ENCODE measurements at places on chromosomes 6 and 20.

DNA sequence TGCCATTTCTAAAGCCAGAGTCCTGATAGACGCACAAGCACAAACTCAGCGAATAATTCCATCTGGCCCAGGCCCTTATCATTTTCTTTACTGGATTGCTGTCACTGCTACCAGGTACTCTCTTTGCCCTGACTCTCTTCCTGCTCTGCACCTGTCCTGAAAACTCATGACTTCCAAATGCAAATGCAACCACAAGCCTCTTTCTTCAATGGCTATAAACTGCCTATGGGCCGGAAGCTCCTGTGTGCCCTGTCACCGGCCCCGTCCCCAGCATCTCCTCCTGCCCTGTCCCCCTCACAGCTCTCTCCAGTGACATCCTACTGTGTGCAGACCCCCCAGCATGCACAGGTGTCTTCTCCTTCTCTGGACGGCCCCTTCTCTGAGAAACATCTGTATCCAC, 302.6 kb downstream of the GMDS start:
- no peak for DNase-seq

DNA sequence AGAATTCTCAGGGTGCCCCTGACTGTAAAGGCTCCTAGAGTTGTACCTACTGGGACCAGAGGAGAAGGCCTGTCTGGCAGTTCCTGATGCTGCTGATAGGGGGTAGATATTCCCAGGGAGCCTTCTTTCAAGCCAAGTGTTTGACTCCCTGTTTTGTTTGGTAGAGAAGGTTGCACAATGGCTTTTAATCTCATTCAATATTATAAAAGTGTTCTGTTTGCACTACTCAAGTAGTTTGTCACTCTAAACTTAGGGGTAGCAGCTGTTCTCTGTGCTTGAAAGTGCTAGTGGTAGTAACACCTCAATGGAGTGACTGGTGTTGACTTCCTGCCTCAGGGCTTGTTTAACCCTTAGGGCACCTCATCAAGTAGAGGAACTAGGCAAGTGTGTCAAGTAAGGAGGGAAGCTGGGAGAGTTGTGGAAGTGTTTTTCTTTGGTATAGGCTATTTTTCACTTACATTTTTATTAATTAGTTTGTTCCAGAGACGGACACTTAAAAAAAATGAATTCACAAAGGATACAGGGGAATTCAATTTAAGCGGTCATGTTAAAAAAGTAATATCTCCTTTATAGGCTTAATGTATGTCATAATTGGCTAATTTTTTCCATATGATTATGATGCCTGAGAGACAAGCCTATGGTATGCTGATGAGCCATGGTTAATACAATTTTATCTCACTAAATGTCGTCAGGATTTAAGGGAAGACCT, 38.1 kb downstream of the BICRAL start:
- no peak for DNase-seq

DNA sequence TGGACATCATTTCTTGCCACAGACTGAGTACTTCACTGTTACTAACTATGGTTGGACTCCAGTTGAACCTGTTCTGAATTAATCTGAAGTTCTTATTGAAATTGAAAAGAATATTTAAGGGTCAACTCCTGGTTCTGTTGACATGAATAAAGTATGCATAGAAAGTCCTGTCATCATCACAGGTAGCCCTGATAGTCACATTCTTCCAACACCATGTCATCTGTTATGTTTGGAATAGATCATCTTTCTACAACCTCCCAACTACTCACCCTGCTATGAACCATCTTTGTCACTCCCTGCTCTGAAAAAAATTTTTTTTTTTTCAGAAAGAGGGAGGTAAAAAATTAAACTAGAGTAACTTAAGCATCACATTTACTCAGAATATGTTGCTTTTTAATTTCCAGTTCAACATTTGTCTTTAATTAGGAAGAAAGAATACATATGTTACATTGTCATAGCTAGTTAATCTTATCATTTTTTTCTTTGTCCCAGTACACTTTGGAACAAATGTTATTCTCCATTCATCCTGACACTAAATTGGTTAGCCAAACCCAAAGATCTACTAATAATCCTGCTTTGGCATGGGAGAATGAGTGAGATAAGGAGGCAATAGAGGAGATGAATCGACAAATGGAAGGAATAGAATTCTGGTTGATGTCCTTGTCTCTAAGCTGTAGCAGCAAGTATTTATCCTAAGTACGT, 775.1 kb upstream of the NRSN1 start:
- no peak for DNase-seq

- no peak for DNase-seq
Observed at GRCh38 chr6:41652866-41653652, 14.8 kb downstream of the MDFI start.

DNA sequence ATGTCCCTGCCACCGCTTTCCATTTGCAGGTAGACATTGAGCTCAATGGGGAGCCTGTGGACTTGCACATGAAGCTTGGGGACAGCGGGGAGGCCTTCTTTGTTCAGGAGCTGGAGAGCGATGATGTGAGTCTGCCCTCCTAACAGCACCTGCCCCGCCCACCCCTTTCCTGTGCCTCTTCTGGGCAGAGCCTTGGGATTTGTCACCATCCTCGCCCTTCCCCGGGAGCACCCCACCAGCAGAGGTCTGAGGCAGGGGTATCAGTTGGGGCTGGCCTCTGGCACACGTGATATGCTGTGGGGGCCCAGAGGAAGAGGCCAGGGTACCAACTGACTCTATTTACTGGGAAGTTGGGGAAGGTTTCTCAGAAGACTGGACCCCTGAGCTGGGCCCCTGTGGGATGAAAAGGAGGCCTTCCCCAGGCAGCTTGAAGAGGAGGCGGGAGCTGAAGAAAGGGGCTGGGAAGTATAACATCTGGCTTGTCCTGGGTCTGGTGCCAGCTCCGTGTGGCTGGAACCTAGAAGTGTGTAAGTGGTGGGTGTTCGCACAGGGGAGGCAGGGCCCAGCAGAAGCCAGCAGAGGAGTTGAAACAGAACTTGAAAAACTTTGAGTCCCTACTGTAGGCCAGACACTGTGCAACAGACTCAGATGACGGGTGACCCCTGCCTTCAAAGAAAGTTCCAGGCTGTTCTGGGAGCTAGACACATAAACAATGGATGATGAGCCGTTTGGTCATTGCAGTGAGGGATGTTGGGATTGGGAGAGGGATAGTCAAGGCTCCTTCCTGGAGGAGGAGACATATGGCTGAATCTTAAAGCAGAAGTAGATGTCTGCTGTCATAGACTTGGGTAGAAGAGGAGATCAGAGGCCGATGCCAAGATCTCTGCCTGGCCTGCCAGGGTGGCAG, 7.2 kb downstream of the LPIN3 start:
- no peak for DNase-seq

DNA sequence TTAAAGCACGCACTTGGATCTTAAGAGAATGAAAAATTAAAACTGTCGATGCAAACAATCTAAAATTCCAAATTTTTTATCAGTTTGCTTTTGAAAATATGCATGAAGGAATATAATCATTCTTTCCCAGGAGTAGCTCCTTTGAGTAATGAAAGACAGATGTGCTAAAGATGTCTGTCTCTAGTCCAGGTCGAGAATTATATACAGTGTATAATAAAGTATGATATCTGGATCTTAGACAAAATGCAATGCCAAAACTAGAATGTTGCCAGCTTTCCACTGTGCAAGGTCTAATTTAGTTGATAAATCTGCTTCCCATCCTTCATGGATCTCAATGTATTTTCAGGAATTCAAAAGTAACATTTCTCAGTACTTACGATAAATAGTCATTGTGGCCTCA, 65.1 kb upstream of the ADGRG6 start:
- DNase-seq: no peak

- DNase-seq: no peak
Observed at GRCh38 chr6:170165085-170165470, 125.8 kb downstream of the DLL1 start.

GRCh38 chr6:109342506-109342905, 39.8 kb downstream of the CD164 start:
- no peak for DNase-seq

DNA sequence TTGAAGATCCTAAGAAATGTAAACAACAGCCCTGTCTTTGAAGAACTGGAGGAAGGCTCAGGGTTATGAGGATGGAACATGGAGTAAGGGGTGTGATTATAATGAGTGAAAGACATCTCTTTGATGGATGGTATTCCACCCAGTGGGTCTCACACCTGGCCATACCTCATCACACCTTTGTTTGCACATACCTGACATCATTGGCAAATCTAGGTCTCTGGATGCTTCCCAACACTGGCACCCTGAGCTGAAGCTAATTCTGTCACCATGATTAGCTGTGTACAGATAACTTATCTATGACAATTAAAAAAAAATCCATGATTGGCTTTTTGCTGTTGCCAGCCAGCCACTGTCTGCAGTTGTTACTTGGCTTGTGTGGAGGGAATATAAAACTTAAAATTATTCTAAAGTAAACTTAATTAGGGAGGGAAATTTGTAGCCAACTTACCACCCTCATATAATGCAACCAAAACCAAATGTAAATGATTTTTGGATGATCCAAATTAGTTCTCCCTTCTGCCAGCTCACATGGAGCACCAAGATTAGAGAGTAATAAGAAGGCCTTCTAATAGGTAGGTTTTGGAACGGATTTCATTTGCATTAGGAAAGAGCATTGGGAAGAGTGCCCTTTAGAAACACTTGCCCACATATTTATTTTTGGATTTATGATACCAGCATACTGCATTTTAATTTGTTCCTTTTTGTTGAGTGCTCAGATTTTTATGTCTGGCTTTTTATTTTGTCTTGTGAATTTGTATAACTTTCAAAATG, 249.5 kb downstream of the SOX4 start:
- DNase-seq: no peak

DNA sequence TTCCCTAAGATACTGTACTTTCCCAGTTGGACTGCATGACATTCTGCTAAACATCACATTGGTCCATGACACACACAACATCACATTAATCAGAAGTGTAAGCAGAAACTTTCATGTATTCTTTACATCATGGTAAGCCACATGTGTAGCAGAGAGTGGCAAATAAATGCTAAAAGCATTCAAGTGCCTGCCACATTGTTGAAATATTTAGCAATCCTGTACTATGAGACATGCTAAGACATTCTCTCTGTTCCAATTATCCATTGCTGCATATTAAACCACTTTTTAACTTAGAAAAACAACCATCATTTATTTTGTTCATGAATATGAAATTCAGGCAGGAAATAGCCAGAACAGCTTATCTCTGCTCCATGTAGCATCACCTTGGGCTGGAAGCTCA, 207.7 kb upstream of the GJE1 start:
- no peak for DNase-seq

DNA sequence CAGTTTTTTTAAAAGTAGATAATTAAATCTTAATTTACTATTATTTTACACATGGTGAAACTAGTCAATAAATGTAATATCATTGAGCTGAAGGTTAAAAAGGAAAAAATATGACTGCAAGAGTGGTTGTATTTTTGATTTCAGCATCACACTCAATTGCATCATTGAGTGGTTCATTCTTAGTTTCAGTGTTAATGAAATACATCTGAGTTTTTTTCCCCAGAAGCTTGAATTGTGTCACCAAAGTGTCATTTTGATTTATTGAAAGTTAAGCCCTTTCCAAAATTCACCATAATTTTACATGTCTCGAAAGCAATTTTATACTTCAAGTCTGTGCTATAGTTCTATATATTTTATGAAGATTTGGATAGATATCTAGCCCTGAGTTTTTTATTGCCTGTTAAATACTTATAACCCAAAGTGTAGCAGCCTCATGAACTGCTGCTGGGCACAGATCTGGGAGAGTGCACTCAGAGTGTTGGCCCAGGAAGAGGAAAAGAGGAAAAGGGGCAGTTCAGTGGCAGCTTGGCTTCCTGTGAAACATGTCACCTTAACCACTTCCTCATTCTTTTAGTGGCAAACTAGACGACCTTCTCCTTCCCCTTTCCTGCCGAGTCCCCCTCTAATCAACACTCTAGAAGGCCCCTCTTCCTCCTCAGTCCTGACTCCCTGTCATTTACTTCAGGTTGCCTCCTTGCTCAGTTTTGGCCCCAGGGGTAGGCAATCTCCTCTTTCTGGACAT, 140.7 kb downstream of the ESR1 start:
- no peak for DNase-seq

- no peak for DNase-seq
Observed at GRCh38 chr20:49976542-49976941, 6.2 kb upstream of the SNAI1 start.

DNA sequence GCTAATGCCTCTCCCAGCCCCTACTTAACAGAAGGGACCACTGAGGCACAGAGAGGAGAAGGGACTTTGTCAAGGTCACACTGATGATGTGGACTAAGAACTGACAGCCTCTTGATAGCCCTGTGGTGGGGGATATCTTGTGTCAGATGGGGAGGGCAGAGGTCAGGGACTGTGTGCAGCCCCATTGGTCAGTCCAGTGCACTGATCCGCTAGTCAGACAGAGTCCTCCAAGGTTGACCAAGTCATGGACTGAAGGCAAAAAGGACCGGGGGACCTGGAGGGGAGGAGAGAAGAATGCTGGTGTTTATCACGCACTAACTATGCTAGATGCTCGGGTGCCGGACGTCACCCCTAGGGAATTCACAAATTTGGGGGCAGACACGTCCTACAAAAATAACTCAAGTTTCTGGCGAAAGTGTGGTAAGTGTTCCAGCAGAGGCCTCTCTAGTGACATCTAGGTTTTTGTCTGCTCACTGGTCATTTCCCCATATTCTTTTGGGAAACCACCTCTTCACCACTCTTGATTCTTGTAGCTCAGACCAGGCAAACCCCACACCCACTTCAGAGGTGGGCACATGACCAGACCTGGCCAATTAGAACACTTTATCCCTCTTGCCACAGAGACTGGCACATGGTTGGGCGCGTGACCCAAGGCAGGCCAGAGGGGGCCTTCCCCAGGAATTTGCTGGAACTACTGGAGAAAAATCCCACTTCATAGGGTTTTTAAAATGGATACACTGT, 21.0 kb downstream of the TCF15 start:
- DNase-seq: no peak

DNA sequence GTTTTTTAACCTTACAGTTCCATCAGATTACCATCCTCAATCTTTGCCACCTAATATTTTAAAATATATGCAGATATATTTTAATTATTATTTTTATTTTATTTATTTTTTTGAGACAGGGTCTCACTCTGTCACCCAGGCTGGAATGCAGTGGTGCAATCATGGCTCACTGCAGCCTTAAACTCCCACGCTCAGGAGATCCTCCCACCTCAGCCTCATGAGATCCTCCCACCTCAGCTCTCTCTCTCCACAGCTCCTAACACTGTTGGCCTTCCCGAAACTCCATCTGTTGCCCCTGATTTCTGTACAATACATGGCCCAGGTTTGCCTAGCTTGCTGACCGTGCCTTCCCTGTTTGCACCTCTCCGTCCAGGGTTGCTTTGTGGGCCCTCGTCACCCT, 4.4 kb upstream of the TAB2 start:
- DNase-seq: no peak

GRCh38 chr6:168376811-168377483, 57.4 kb upstream of the DACT2 start:
- DNase-seq: no peak
